Stimulated activated CD4-positive, alpha-beta T cell treated with anti-CD3 and anti-CD28 coated beads, Interleukin-1b, Interleukin-23, amount 100 ng/mL, for 1 hour (primary cell): ENCODE measurements at places on chromosomes 7 and 10.

DNA sequence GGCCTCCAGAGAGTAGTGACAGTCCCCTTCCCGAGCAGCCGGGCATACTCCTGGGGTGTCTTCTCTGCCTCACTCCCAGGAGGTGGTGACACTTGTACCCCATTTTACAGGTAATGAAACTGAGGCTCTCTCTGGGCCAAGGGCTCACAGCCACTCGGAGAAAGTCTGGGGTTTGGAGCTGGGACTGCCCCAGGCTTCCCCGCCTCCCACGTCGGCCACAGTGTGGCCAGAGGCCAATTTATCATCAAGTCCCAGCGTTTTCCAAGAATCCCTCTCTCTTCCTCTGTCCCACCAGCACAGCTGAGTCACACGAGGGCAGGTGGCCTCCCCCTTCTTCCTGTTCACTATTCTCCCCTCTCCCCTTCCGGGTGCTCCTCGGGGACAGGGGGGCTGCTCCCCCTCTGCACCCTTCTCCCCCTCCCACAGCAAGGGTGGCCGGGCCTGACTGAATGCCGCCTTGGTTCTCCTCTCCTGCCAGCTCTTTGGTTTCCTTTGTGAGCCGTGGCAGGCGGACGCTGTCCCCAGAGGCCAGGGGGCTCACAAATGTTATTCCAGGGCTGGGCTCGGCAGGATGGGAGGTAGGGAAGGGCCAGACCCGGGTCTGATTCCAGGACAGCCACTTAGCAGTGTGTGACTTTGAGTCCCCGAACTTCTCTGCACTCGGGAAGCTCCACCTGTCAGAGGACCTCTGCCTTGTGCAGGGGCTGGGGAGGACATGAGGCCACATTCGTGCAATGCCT is 17.7 kb downstream of the CLIP2 start:
- no peak for DNase-seq

- no peak for DNase-seq
Measured at GRCh38 chr7:137943132-137943551, 58.7 kb downstream of the CREB3L2 start.

DNA sequence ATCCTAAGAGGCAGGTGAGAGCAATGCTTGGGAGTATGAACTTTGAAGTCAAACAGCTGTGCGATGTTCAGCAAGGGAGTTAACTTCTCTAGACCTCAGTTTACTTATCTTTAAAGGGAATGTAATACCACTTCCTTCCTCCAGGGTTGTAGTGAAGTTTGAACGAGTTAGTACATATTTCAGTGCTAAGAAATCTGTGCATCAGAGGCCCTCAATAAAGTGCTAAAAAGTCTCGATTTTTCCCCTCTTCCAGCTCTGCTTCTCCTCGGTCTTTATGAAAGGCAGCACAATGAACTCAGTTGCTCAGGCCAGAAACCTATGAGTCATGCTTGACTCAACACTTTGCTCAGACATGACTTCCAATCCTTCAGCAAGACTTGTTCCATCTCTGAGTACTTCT is 418.9 kb downstream of the MDFIC start:
- DNase-seq = no peak

- no peak for DNase-seq
Measured at GRCh38 chr7:157429001-157429679, 92.3 kb downstream of the DNAJB6 start.

DNA sequence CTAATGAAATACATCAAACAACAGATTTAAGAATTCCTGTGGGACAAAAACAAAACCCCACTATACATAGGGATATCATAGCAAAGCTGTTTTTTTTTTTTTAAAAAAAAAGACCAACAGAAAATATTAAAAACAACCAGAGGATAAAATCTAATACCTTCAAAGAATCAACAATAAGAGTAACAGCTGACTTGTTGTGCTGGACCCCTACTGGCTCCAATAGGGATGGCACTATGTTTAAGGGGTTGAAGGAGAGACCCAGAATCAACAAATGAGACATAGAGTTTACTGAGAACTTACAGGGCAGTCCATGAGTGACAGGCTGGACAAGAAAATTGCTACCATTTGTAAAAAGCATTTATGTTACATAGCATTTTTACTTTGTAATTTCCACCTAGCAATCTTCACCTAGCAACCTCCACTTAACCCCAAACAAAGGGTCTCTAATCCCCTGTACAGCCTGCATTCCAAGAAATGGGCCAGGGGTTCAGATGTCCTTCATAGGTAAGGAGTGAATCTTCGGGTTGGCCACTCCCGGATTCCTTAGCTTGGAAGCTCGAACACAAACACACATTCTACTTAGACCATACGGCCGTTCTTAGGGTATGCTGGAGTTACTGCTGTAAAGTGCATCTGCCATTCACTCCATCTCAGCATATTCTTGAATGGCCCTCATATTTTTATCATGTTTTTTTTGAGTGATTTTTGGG is 25.8 kb downstream of the ASZ1 start:
- DNase-seq = no peak

DNA sequence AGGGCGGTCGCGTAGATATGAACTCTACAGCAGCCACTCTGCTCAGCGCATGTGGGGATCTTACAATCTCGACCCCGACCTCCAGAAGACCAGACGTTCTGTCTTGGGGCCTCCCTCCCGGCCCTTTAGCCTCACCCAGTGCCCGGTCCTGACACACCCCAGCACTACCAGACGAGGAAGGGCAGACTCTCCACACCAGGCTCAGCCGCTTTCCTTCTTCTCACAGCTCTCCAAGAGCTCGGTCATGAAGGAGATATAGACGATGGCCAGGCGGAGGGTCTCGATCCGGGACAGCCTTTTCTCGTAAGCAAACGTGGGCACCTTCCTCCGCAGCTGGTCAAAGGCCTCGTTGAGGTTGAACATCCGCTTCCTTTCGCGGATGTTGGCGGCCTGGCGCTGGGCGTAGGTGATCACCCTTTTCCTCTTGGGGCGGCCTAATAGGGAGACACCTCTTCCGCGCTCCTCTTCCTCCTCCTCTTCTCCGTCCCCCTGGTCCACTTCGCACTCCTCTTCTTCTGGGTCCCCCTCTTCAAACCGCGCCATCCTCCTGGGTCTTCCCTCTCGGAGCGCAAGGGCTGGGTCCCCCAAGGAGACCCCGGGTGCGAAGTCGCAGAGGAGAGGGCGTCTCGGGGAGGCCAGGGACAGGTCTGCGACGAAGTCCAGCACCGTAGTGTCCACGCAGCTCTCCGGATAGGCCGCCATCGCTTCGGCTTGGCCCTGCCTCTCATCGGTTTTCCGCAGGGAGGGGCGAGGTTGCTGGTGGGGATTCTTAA is at the start of gene FERD3L:
FERD3L (minus strand) TSS at position 761 of the 773 bp plus-strand sequence; CDS start at position 702, 59 bp downstream.
- no peak for DNase-seq
